Colonic mucosa (tissue), 4 donors: ENCODE measurements at places on chromosomes 12 and 14. TPM values are rescaled to one million over a fixed set of nuclear protein-coding genes. Genes with fewer than 3 reads are reported as not detected.

Gene CDH24
- 4.4 TPM for total RNA-seq

Gene OSGEP
- total RNA-seq, result 26.9 TPM

Gene PTPRQ
- total RNA-seq, result not detected

Gene CCDC175
- total RNA-seq, result 0.27 TPM

Gene GALNT9
- total RNA-seq, result 0.45 TPM

Gene KRT75
- total RNA-seq, result 0.10 TPM

Gene MANSC1
- 66.0 TPM for total RNA-seq

Gene P2RX2
- total RNA-seq, result not detected

Gene GLS2
- 3.0 TPM for total RNA-seq

Gene INHBC
- not detected for total RNA-seq

Gene MRPS35
- 85.8 TPM for total RNA-seq

Gene TEX52
- not detected for total RNA-seq

Gene TTC6
- 4.7 TPM for total RNA-seq

Gene PRKD1
- total RNA-seq, result 1.0 TPM

Gene TTLL5
- total RNA-seq, result 26.5 TPM

Gene FGD4
- 47.6 TPM for total RNA-seq

Gene GPD1
- total RNA-seq, result 3.4 TPM

Gene BMAL2
- total RNA-seq, result 14.9 TPM

Gene SYNDIG1L
- 0.24 TPM for total RNA-seq

Gene SELPLG
- 2.5 TPM for total RNA-seq

Gene BDKRB1
- total RNA-seq, result 5.5 TPM

Gene DBX2
- total RNA-seq, result not detected

Gene TMEM30B
- total RNA-seq, result 68.2 TPM

Gene LBHD2
- not detected for total RNA-seq

Gene TESPA1
- 0.82 TPM for total RNA-seq

Gene ASIC1
- 1.1 TPM for total RNA-seq

Gene ZNF385A
- 3.8 TPM for total RNA-seq

Gene CCDC196
- total RNA-seq, result 1.3 TPM

Gene PRB2
- not detected for total RNA-seq

Gene DNAI7
- not detected for total RNA-seq

Gene MYO1A
- total RNA-seq, result 273 TPM

Gene KRAS
- total RNA-seq, result 53.8 TPM

Gene CABP1
- total RNA-seq, result 0.77 TPM

Gene JKAMP
- 34.0 TPM for total RNA-seq

Gene RESF1
- 20.8 TPM for total RNA-seq
